ENCODE measurements at places on chromosomes 6 and 20.

- DNase-seq, result no peak
Measured at GRCh38 chr20:22159276-22159675, 425.1 kb downstream of the FOXA2 start.

- no peak for DNase-seq
Measured at GRCh38 chr6:7219310-7219709, 93.7 kb downstream of the SSR1 start.

GRCh38 chr6:5904532-5904931 lies 102.2 kb downstream of the NRN1 start:
- DNase-seq, result no peak

DNA sequence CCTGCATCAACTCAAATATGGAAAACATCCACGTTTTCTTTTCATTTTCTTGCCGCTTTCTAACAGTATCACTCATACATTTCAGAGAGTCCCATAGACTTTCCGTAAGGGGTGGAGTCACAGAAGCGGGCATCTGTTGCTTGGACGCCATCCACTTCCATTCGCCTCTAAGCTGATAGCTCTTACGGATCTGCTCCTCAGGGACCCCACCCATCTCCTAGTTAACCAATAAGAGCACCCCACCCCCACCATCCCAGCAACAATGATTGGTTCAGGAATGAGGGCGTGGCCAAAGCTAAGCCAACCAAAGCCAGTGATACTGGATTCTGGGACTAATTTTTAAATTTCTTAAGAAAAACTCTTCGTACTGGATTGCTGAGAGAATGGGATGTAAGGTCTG lies 42.4 kb downstream of the SLC2A10 start:
- DNase-seq, result peak; percentile 95

- DNase-seq, result no peak
Measured at GRCh38 chr20:24389686-24390085, 79.7 kb upstream of the SYNDIG1 start.

GRCh38 chr20:44489931-44490330 lies 14.3 kb downstream of the TTPAL start:
- DNase-seq, result no peak

DNA sequence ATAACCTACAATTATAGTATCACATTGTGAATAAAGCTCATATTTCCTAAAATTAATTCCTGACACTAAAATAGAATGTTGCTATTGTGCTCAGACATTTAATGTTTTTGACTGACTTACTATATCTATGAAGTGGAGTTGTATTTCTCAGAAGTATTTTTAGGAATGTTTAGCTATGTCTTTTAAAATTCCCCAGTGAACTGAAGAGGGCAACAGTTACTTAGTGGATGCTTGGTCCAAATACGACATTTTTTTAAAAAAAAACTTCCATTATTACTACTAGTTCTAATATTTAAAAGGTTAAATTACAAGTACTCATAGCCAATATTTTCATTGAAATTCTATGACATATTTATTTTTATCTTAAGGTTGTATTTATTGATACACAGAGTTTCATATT lies 460.2 kb downstream of the COL12A1 start:
- no peak for DNase-seq

GRCh38 chr6:167699141-167699931 lies 127.4 kb upstream of the AFDN start:
- DNase-seq, result no peak

DNA sequence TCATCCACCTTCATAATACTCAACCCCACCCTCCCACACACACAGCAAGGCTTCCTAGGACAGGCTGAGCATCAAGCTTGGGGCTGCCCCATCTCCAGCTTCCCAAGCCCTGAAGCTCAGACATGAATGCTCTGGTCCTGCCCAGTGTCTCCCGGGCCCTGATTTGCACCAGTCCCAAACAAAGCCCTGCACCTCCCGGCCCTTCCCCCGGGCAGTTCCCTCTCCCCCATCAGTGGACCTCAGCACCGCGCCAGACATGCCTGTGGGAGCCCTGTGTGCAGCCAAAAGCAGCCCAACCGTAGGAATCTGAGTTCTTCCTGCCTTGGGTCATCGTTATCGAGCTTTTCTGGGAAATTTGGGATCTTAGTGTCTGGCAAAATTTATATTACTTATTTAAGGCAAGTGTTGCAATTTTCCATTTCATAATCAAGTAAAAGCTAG lies 63.5 kb downstream of the THBS2 start:
- peak; percentile 96 for DNase-seq

DNA sequence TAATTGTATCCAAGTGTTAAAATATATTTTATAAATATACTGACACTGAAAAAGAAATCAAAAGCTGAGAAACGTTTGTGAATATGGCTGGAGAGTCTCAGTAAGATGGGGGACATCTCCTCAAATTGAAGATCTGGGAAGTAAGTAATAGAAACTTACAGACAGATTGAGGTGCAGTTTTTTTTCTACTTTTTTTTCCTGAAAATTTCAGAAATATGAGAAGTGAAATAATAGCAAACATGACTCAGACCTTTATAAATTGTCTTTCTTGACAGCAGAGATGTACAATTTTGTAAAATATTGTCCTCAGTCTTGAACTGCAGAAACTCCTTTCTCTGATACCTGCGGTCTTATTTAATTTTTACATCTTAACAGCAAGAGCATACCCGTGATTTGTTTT lies 347.1 kb downstream of the UTRN start:
- no peak for DNase-seq

- DNase-seq, result no peak
Measured at GRCh38 chr6:6176586-6177228, 143.8 kb downstream of the F13A1 start.

- no peak for DNase-seq
Measured at GRCh38 chr6:112745765-112746164, 398.6 kb downstream of the RFPL4B start.

DNA sequence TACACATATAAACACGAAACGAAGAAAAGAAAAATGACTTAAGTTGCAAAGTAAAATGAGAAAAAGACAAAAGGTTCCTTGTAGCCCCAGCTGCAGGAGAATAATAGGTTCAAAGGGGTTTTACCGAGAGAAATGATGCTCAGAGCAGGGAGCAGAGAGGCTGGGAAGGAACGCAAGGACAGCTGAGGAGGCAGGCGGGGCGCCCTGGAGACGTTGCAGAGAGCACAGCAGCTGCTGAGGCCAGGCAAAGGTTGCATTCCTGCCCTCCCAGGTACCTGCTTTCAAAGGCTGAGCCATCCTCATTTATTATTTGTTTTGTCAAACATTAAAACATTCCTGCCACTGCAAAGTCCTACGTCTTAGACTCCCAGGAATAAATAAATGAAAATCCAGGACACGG lies 16.2 kb upstream of the VAPB start:
- no peak for DNase-seq

DNA sequence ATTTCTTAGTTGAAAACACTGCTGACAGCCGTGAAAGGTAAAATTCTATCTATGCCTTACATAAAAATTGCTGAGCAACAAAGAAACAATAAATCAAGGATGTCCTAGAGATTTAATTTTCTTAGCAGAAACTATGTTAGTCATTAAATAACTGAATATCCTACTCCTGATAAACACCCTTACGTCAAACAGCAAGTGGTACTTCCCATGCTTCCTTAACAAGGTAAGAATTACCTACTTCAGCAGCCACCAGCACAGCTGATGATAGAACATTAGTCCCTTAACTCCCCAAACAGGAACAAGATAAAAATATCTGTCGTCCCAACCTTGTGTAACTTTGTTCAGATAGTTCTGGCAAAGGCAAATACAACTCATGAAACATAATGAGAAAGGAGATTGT lies 8.7 kb downstream of the SERPINB6 start:
- no peak for DNase-seq

DNA sequence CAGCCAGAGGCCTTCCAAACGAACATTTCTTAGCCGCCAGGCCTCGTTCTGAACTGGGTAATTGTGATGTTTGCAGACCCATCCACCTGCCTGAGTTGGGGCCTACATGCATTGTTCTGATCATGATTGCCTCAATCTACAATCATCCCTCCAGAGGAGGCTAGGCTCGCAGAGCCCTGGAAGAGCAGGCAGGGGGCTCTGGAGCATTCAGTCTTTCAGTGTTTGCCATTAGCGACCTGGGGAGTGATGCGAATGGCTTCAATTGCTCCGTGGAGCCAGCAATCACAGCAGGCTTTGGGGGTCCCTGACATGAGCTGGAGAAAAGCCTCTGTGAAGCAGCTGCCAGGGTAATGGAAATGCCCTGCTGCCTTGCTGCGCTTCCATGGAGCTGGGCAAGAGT lies 22.0 kb downstream of the SNAP25 start:
- DNase-seq, result no peak

GRCh38 chr6:124057461-124057860 lies 253.8 kb downstream of the NKAIN2 start:
- no peak for DNase-seq

GRCh38 chr6:131629651-131630050 lies 1.6 kb upstream of the MED23 start:
- DNase-seq, result no peak

GRCh38 chr6:2962004-2962403 lies 9.4 kb downstream of the SERPINB6 start:
- DNase-seq, result no peak

DNA sequence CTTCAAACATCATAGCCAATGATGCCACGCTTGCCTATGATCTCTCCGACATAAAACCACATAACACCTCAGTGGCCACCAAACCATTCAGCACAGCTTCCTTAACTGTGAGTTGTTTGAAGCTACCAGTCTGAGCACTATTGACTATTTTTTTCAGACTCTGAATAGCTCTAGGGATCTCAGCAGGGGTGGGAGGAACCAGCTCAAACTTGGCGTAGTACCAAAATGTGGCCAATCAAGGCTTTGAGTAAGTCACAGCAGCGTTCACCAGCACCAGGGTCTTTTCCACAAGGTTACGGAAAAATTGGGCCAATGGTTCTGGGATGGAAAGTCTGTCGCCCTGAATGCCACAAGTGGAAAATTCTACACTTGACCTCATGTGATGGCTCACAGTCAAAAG lies 70.6 kb downstream of the SMPDL3A start:
- DNase-seq, result no peak

- peak; percentile 54 for DNase-seq
Measured at GRCh38 chr20:33649201-33649681, 12.9 kb upstream of the C20orf144 start.

DNA sequence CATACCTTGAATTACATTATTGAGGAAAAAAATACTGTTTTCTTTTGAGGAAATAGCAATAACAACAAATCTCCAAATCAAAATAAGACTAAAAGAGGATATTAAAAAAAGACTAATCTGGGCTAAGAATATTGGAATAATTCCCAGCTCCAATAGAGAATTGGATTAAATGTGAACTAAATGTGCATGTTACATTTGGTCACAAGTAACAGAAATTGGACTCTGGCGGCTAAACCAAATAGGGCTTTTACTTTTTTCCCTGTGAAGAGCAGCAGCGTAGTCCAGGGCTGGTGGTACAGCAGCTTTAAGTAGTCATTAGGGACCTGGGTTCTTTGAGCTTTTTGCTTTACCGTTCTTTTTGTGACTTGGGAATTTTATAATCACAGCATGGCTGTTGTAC lies 71.9 kb downstream of the ELOVL2 start:
- no peak for DNase-seq

- DNase-seq, result no peak
Measured at GRCh38 chr6:57006101-57006500, 40.4 kb upstream of the KIAA1586 start.

GRCh38 chr6:111844921-111845320 lies 28.3 kb downstream of the FYN start:
- no peak for DNase-seq

DNA sequence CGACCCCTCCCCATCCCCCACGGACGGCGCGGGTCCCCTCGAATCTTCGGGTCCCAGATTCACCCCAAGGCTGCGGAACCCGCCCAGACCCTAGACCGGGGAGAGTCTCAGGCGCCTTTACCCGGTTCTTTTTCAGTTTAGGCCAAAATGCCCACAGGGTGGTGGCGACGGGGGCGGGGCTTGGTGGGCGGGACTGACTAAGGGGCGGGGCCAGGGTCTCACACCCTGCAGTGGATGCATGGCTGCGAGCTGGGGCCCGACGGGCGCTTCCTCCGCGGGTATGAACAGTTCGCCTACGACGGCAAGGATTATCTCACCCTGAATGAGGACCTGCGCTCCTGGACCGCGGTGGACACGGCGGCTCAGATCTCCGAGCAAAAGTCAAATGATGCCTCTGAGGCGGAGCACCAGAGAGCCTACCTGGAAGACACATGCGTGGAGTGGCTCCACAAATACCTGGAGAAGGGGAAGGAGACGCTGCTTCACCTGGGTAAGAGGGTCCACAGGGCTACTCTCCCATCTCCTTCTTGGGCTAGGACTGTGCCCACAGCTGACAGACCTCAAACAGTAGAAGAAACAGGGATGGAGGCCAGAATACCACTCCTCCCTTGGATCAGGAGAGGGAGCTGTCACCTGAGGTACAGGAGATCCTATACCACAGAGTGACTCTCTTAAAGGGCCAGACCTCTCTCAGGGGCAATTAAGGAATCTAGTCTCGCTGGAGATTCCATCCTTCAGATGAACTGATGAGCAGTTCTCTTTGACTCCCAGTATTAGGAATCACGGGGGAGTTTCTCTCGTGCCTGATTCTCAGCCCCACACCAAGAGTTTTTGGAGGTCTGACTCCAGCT lies 942 bp downstream of the HLA-E start:
- peak; percentile 92 for DNase-seq

- no peak for DNase-seq
Measured at GRCh38 chr6:74872754-74873476, 332.9 kb downstream of the COL12A1 start.

- DNase-seq, result no peak
Measured at GRCh38 chr6:14513496-14514393, 396.2 kb downstream of the CD83 start.

DNA sequence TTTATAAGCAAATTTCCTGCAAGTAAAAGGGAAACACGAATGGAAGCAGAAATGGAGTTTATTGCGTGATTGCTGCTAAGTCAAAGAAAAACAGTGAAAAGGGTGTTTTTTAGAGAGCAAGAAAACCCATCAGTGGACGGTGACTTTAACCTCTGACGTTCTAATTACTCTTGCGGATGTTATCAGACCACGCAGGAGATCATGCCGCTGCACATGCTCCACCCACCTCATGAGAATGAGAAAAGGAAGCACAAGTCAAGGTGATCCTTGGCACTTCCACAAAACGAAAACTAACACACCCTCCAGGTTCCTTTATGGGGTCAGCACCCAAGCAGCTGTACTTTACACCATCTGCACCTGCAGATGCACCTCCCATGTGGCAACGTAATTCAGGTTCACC lies 45.0 kb downstream of the LYRM4 start:
- no peak for DNase-seq

GRCh38 chr20:52127309-52127708 lies 64.3 kb downstream of the ZFP64 start:
- DNase-seq, result no peak
